Uterus (tissue), 4 donors: ENCODE measurements at places on chromosomes 13 and 19. TPM values are rescaled to one million over a fixed set of nuclear protein-coding genes. Genes with fewer than 3 reads are reported as not detected.

TMEM59L gene
- total RNA-seq: 7.5 TPM

- no peaks in the 10 kb centered on the region for H3K36me3 ChIP-seq
- no peaks in the 10 kb centered on the region for H3K27me3 ChIP-seq
- peak overlapping the region; percentile 3 for H3K27ac ChIP-seq
- H3K4me1 ChIP-seq: no peaks in the 10 kb centered on the region
- H3K4me3 ChIP-seq: no peak overlapping the region
Observed at GRCh38 chr13:114129649-114130062, 2.8 kb downstream of the RASA3 start.

IGLON5 gene
- total RNA-seq: not detected

DNA sequence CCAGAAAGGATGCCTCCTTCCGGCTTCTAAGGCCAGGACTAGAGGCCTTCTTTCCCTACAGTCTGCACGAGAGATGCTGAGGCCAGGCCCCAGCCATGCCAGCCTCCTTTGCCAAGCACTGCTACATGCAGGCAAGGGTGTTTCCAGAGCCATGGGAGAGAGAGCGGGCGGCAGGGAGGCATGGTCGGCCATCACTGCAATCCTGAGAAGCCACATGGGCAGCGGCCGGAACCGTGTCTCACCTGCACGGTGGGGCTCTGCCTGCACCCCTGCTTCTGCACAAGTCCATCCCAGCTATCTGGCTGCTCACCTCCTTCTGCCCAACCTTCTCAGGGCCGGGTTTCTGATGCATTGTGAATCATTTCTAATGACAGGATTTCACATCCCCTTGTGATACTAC lies 35.1 kb downstream of the TSHZ3 start:
- H3K4me1 ChIP-seq: peaks cover 16% of the 10 kb centered on the region
- no peak for DNase-seq
- H3K27me3 ChIP-seq: no peaks in the 10 kb centered on the region

DNA sequence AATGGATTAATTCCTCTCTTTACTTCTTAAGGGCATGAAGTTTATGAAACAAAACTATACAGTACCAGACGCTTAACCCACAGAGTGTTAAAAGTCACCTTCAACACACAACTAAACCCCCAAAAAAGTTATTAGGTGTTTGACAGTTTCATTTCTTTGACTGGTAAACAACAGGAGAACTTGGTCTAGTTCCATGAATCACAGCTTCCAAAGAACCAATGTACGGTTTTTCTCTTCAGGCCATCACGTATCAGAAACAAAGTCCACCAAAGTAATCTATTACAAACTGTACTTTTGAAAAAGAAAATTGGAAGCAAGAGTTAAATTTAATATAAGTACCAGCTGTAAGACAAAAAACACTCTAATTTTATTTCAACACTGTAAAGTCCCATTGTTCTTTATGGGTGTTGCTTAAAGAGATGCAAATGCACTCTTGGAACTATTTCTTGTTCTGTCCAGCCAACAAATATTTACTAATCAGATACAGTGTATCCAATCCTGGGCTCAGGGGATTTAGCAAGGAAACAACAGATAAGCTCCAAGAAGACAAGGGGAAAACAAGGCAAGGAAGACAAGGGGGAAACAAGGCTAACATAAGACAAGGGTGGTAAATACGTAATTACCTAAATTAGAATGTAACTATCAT lies 149.2 kb downstream of the ABCC4 start:
- H3K27me3 ChIP-seq: no peaks in the 10 kb centered on the region
- H3K4me3 ChIP-seq: no peak overlapping the region
- no peaks in the 10 kb centered on the region for H3K36me3 ChIP-seq
- H3K27ac ChIP-seq: no peak overlapping the region
- H3K4me1 ChIP-seq: no peaks in the 10 kb centered on the region
- no peak for DNase-seq

- H3K4me3 ChIP-seq: no peak overlapping the region
- H3K27ac ChIP-seq: no peak overlapping the region
- no peak for DNase-seq
- H3K4me1 ChIP-seq: no peaks in the 10 kb centered on the region
- no peaks in the 10 kb centered on the region for H3K36me3 ChIP-seq
- H3K27me3 ChIP-seq: no peaks in the 10 kb centered on the region
Observed at GRCh38 chr19:55091126-55091910, 15.6 kb downstream of the EPS8L1 start.

DNA sequence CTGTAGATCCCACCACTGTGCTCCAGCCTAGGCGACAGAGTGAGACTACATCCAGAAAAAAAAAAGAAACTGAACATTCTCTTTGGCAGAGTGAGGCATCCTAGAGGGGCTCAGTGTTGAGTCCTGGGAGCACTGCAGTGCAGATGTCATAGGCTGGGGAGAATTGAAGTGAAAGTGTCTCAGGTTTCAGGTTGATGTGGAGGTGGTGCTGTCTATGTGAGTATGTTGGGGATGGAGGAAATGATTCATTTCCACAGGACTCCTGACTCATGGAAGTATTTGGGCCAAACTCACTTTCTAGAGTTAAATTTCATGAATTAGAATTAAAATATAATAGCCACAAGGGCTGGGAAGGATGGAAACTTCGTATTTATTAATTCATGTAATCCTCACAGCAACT lies 134.4 kb upstream of the TSC22D1 start:
- DNase-seq: no peak
- H3K27ac ChIP-seq: no peak overlapping the region
- H3K4me3 ChIP-seq: no peak overlapping the region
- H3K4me1 ChIP-seq: no peaks in the 10 kb centered on the region
- H3K27me3 ChIP-seq: no peaks in the 10 kb centered on the region

DPRX gene
- total RNA-seq: not detected

TMC4 gene
- 31.0 TPM for total RNA-seq

C13orf42 gene
- not detected for total RNA-seq

HCN2 gene
- total RNA-seq: not detected

DNA sequence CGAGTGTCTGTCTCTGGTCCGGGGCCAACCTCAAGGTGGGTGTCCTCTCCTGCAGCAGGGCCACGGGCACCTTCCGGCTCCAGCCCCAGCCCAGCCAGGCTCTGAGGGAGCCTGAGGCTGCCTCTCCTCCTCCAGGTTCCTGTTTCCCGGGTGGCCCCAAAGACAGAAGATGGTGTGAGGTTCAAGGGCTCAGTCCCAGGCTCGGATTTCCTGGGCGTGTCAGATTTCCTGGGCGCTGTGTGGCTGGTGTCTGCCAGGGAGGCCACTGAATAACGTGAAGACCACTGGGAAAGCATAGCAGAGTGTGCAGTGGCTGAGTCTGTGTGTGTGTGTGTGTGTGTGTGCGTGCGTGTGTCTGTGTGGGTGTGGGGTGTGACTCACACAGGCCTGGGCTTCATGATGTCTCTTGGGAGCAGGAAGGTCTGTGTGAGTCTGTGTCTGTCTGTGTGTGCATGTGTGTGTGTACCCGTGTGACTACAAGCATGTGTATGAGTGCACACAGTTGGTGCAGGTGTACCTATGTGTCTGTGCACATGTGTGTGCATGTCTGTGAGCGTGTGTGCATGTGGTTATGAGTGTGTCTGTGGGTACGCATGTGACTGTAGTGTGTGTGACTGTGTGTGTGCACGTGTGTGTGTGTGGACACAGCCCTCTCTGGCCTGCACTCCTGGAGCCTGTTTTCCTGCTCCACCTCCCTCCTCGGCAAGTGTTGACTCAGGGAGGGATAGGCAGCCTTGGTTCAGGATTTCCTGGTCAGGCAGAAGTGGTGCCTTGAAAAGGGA lies 28.3 kb downstream of the CEBPA start:
- H3K27me3 ChIP-seq: no peaks in the 10 kb centered on the region

GRCh38 chr19:19711934-19712828 lies 20.7 kb downstream of the ZNF14 start:
- no peak overlapping the region for H3K4me3 ChIP-seq
- H3K36me3 ChIP-seq: no peaks in the 10 kb centered on the region
- no peak for DNase-seq
- no peak overlapping the region for H3K27ac ChIP-seq
- no peaks in the 10 kb centered on the region for H3K27me3 ChIP-seq

- DNase-seq: peak; percentile 36
- H3K27ac ChIP-seq: no peak overlapping the region
- H3K36me3 ChIP-seq: no peaks in the 10 kb centered on the region
- peak overlapping the region; percentile 13 for H3K4me3 ChIP-seq
- H3K4me1 ChIP-seq: peaks cover 32% of the 10 kb centered on the region
Observed at GRCh38 chr19:10290876-10291553, 1.3 kb downstream of the ICAM5 start.

C19orf85 gene
- total RNA-seq: not detected

DNA sequence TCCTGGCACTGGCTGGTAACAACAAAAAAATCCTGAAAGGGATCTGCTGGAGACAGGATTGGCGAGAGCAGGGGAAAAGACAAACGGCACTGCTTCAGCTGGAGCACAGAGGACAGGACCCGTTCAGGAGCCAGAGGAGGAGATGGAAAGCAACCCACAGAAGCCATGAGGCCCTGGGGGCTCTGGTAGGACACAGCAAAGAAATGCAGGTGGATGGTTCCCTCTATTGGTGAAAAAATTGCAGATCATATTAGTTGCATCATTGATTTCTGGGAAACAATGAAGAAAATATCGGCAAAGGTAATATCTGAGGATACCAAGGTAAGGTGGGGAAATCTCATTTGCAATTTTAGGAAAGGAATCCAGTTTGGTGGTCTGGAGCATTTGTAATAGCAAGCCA lies 25.7 kb upstream of the TPP2 start:
- no peaks in the 10 kb centered on the region for H3K27me3 ChIP-seq
- no peak overlapping the region for H3K27ac ChIP-seq
- H3K4me1 ChIP-seq: no peaks in the 10 kb centered on the region
- no peaks in the 10 kb centered on the region for H3K36me3 ChIP-seq
- DNase-seq: no peak

DNA sequence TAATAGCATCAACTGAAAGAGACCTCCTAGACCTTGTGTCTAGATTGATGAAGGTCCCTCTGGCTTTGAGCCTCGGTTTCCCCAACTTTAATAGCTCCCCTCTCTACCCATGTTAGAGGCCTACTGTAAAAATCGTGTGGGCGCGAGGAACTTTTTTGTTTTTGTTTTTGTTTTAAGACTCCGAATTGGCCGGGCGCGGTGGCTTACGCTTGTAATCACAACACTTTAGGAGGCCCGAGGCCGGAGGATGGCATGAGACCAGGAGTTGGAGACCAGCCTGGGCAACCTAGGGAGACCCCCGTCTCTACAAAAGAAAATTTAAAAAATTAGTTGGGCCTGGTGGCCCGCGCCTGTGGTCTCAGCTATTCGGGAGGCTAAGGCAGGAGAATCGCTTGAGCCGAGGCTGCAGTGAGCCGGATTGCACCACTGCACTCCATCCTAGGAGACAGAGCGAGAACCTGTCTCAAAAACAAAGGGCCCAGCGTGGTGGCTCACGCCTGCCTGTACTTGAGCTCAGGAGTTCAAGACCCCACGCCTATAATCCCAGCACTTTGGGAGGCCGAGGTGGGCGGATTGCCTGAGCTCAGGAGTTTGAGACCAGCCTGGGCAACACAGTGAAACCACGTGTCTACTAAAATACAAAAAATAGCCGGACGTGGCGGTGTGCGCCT lies 858 bp upstream of the PPP6R1 start:
- H3K36me3 ChIP-seq: no peaks in the 10 kb centered on the region
- no peaks in the 10 kb centered on the region for H3K27me3 ChIP-seq
- peak overlapping the region; percentile 92 for H3K27ac ChIP-seq
- H3K4me3 ChIP-seq: peak overlapping the region; percentile 79
- DNase-seq: no peak

NCCRP1 gene
- not detected for total RNA-seq

GRCh38 chr13:99425485-99426341 lies 75.6 kb upstream of the TM9SF2 start:
- H3K36me3 ChIP-seq: no peaks in the 10 kb centered on the region
- DNase-seq: no peak
- no peaks in the 10 kb centered on the region for H3K27me3 ChIP-seq
- no peaks in the 10 kb centered on the region for H3K4me1 ChIP-seq

USHBP1 gene
- 6.8 TPM for total RNA-seq

- no peak for DNase-seq
- no peak overlapping the region for H3K4me3 ChIP-seq
- no peaks in the 10 kb centered on the region for H3K36me3 ChIP-seq
- H3K4me1 ChIP-seq: no peaks in the 10 kb centered on the region
- no peaks in the 10 kb centered on the region for H3K27me3 ChIP-seq
- H3K27ac ChIP-seq: no peak overlapping the region
Observed at GRCh38 chr19:18969931-18970659, 29.1 kb upstream of the HOMER3 start.

MADCAM1 gene
- total RNA-seq: not detected

DNA sequence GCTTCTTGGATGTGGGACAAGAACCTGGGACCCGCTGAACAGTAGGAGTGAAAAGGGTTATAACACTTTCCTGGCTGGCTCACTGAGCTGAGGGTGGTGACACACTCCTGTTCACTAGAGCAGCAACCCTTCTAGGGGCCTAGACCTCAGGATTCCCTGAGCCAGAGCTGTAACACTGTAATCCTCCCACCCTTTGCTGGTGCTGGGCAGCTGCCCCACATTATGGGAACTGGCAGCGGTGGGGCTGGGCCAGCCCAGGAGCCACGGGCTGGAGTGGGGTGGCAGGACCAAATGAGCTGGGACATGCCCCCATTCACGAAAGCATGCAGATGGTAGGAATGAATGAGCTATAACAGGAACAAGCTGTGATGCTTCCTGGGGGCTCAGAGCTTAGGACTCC lies 110.6 kb downstream of the B3GLCT start:
- H3K27me3 ChIP-seq: no peaks in the 10 kb centered on the region
- H3K36me3 ChIP-seq: no peaks in the 10 kb centered on the region
- no peak overlapping the region for H3K27ac ChIP-seq
- DNase-seq: no peak

TEX29 gene
- total RNA-seq: not detected

DNA sequence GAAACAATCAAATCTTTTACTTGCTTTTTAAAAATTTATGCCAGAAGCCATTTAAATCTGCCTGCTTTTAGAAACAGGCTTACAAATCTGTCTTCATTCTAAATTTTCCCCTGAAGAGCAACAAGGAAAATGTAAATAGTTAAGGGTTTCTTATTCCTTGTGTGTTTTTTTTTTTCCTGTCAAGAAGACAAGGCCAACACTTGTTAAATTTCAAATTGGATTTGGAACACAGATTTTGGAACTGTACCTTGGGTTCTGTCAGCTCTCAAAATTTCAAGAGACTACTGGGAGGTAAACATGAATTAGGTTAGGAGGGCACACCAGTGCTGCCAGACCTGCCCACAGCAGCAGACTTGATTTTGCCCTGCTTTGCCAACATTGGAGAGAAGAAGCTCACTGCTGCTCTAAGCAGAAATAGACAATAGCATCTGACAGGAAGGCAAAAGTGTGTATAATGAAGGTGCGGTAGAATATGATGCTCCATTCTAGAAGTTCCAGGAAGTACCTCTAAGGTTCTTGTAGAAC lies 121.7 kb downstream of the NHLRC3 start:
- no peaks in the 10 kb centered on the region for H3K27me3 ChIP-seq
- no peak overlapping the region for H3K4me3 ChIP-seq
- H3K36me3 ChIP-seq: no peaks in the 10 kb centered on the region
- DNase-seq: no peak
- no peak overlapping the region for H3K27ac ChIP-seq
